ENCODE measurements at places on chromosomes 7 and 10. TPM values are rescaled to one million over a fixed set of nuclear protein-coding genes. Genes with fewer than 3 reads are reported as not detected.

The OR2A12 gene
- not detected for total RNA-seq

DNA sequence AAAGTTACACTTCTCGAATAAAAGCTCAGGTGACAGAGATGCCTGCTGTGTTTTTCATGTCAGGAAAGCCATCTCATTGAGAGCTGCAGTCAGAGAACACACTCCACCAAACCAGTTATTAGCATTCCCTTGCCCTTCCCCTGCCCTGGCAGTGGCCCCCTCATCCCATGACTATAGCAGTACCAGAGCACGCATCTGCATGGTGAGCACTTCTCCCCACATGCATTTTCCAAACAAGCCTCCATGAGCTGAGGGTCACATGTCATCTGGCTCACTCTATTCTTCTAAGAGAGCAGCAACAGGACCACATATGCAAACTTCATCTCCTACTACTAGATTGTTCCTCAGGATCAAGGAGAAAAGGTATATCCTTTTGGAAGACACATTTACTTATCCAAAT is 42.4 kb upstream of the FGL2 start:
- H3K4me3 ChIP-seq, result no peak overlapping the region
- H3K4me1 ChIP-seq, result peaks cover 25% of the 10 kb centered on the region
- no peaks in the 10 kb centered on the region for H3K36me3 ChIP-seq
- no peak for DNase-seq

DNA sequence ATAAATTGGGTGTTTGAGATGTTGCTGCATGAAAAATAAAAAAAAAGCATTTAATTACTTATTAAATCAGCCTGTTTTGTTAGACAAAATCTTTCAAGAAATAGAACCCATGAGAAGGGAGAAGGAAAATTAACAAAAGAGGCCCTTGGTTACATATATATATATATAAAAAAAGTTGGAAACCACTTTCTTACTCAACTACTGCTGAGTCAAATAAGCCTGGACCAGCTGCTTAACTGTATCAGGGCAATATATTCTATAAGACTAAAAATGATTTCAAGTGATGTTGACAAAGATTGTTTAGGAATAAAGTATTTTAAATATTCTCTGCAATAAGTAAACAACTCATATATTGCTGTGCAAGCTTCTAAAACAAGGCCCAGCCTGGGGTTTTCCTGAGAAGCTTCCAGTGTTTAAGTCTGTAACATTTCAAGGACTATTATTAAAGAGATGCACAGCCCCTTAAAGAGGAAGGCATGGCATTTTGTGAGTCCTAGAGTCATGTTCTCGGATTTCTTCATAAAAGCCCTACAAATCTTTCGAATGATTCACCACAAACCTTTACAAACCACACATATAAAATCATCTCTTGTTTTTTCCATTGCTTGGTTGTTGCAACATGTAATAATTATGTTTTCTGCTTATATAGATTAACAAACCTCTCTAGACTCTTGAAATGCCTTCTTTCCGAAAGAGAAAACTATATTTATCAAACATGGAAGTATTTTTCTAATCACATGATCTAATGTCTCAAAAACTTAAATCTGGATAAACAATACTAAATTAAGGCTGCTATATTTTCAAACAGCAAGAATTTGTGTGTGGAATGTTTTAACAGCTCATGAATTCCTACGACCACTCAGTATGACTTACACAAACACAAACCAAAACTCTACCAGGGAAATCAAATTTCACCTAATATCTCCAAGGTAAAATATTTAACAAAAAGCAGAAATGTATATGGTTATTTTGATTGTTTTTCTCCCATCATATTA is 14.3 kb downstream of the JAZF1 start:
- H3K27ac ChIP-seq, result no peak overlapping the region
- no peak overlapping the region for H3K4me3 ChIP-seq
- H3K27me3 ChIP-seq, result no peaks in the 10 kb centered on the region
- peaks cover 49% of the 10 kb centered on the region for H3K4me1 ChIP-seq

- H3K4me1 ChIP-seq, result peaks cover 6% of the 10 kb centered on the region
- no peak overlapping the region for H3K4me3 ChIP-seq
- H3K27me3 ChIP-seq, result no peaks in the 10 kb centered on the region
- no peaks in the 10 kb centered on the region for H3K36me3 ChIP-seq
- peak overlapping the region; percentile 2 for H3K27ac ChIP-seq
Observed at GRCh38 chr10:74381291-74381853, 230.4 kb downstream of the ADK start.

- peak; percentile 56 for DNase-seq
- peaks cover 13% of the 10 kb centered on the region for H3K36me3 ChIP-seq
- H3K4me3 ChIP-seq, result peak overlapping the region; percentile 78
- H3K4me1 ChIP-seq, result peaks cover 21% of the 10 kb centered on the region
Observed at GRCh38 chr7:101017064-101017777, 2.7 kb upstream of the MUC17 start.

DNA sequence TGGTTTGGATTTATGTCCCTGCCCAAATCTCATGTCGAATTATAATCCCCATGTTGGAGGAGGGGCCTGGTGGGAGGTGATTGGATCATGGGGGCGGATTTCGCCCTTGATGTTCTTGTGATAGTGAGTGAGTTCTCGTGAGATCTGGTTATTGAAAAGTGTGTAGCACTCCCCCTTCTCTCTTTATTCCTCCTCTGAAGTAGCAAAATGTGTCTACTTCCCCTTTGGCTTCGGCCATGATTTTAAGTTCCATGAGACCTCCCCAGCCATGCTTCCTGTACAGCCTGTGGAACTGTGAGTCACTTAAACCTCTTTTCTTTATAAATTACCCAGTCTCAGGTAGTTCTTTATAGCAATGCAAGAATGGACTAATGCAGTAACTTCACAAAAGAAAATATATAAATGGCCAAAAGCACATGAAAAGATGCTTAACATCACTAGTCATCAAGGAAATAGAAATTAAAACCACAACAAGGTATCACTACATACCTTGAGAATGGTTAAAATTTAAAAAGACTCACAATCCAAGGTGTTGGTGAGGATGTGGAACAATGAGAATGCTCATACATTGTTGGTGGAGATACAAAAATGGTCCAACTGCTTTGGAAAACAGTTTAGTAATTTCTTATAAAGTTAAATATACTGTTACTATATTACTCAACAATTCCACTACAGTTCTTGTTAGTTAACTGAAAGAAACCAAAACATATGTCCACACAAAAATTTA is 218.7 kb downstream of the SNX10 start:
- H3K27me3 ChIP-seq, result no peaks in the 10 kb centered on the region
- peaks cover 18% of the 10 kb centered on the region for H3K4me1 ChIP-seq
- no peak overlapping the region for H3K27ac ChIP-seq
- no peak for DNase-seq
- H3K36me3 ChIP-seq, result no peaks in the 10 kb centered on the region

DNA sequence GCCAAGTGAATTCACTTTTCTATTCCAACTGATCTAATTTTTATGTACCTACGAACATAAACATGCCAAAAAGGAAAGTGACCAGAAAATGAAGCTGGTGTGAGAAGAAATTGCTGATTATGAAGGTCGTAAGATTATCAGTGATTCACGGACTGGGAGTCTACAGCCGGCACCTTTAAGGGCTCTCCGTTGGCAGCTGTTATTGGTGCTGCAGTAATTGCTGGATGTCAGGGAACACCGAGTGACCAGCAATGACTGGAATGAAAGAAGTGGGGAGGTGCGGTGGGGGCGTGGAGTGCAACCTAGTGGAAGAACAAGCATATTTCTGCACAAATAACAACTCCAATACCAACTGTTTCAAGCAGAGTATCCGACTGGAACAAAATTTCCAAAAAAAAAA is 109.8 kb upstream of the TARP start:
- no peak overlapping the region for H3K4me3 ChIP-seq
- H3K27me3 ChIP-seq, result no peaks in the 10 kb centered on the region
- DNase-seq, result no peak
- H3K27ac ChIP-seq, result no peak overlapping the region
- peaks cover 4% of the 10 kb centered on the region for H3K4me1 ChIP-seq

The ERVW-1 gene
- total RNA-seq, result not detected

- no peaks in the 10 kb centered on the region for H3K27me3 ChIP-seq
- peaks cover 36% of the 10 kb centered on the region for H3K4me1 ChIP-seq
- H3K27ac ChIP-seq, result 0 out of 2 replicates have a peak overlapping the region, but pooled peaks have one; percentile 44
- no peak overlapping the region for H3K4me3 ChIP-seq
- no peak for DNase-seq
Observed at GRCh38 chr10:106310596-106310995, 853.9 kb downstream of the SORCS1 start.

The HTR5A gene
- not detected for total RNA-seq

Data from WTC11 (cell line).